Myometrial cell (primary cell): ENCODE measurements at places on chromosomes 5 and 9. TPM values are rescaled to one million over a fixed set of nuclear protein-coding genes. Genes with fewer than 3 reads are reported as not detected.

C9orf153 gene
- not detected in 2 replicates for total RNA-seq

PFDN1 gene
- 144 and 154 TPM in 2 replicates for total RNA-seq

PCDH12 gene
- 0.18 and 0.29 TPM in 2 replicates for total RNA-seq

CCL27 gene
- total RNA-seq: 0.58 TPM in 1 of 2 replicates, not detected in the other

CTSL gene
- 311 and 406 TPM in 2 replicates for total RNA-seq

CRHBP gene
- total RNA-seq: not detected in 2 replicates

TRIM7 gene
- 3.2 and 4.6 TPM in 2 replicates for total RNA-seq

RBM18 gene
- total RNA-seq: 10.4 and 13.8 TPM in 2 replicates
